Muscle of back (tissue), 13 donors: ENCODE measurements at places on chromosomes 1 and 21.
A peak's percentile ranks its signal among the peaks of the same experiment; 100 is the strongest.

GRCh38 chr1:60731321-60731720 is 351.0 kb upstream of the NFIA start:
- DNase-seq = no peak

DNA sequence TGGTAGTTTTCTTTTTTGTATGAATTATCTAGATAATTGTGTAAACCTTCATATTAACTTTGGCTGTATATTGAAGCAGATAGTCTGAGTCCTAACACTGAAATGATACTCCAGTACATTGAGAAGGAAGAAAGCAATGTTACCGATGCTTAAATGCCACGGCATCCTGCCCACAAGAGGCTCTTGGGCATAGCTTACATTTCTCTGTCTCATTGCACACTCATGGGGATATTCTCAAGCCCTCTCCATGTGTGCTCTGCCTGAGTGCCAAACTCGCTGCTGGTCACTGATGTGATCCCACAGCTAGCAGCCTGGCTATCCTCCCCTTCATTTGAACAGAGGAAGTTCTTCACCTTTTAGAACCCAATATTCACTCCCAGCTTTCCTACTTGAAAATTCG is 179.4 kb downstream of the TGFB2 start:
- DNase-seq = no peak

- DNase-seq = no peak
Observed at GRCh38 chr1:245041058-245041698, 113.6 kb upstream of the KIF26B start.

- DNase-seq = no peak
Observed at GRCh38 chr1:161407451-161407985, 39.8 kb upstream of the CFAP126 start.

DNA sequence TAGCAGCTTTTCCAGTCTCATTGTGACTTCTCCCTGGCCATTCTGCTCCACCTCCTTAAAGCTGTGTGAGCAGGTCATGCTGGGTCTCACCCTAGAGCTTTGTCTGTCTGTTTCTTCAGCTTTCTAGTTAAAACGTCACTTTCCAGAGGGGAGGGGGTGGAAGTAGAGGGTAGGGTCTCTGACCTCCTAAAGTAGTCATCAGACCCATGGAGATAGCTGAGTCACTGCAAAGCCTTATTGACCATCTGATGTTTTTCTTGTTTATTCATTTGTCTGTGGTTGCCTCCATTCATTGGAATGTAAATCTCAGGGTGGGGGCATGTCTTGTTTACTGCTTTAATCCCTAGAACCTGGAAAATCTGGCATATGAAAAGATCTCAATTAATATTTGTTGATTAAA is 52.7 kb downstream of the ELF3 start:
- no peak for DNase-seq

DNA sequence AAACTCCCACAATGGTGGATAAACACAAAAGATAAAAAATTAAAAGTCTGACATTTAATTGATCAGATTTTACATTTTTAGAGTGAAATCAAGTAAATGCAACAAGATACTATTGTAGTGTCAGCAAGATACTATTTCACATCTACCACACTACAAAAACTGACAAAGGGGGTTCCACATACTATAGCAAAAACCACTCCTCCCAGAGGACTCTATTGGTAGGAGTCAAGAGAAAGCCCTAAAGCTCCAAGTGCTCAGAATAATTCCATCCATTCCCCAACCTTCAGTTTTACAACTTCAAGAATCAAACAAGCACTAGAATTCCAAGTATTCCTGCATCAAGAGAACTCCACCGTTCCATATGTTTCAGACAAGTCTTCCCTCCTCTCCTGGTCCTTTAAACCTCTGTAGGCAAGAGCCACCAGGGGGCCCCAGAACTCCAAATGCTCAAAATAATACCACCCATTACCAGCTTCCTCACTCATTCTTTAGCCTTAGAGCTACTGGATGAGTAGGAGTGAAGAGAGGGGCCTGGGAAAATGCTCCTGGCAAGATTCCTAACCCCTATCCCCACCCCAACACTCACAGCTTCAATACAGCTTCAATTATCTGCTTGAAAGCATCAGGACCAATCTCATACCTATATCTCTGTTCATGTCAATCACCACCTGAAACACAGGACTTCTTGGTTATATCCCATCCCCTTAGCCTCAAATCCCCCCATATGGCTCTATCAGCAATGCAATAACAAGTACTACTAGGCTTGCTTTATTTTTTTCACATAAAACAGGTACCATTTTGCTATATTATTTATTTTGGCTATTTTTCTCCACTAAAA is 9.9 kb downstream of the TOR1AIP2 start:
- peak; percentile 51 for DNase-seq
